DMS53 (cell line): ENCODE measurements at places on chromosomes 7 and 10.

- peak; percentile 86 for DNase-seq
These were observed 4.0 kb upstream of the HECW1 start for GRCh38 chr7:43108255-43109011.

GRCh38 chr10:74973741-74974392, 137.6 kb upstream of the SAMD8 start:
- DNase-seq: no peak

DNA sequence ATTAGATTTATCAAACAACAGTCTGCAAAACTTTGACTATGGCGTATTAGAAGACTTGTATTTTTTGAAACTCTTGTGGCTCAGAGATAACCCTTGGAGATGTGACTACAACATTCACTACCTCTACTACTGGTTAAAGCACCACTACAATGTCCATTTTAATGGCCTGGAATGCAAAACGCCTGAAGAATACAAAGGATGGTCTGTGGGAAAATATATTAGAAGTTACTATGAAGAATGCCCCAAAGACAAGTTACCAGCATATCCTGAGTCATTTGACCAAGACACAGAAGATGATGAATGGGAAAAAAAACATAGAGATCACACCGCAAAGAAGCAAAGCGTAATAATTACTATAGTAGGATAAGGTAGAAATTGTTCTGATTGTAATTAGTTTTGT, 31.4 kb downstream of the LRRC17 start:
- no peak for DNase-seq

DNA sequence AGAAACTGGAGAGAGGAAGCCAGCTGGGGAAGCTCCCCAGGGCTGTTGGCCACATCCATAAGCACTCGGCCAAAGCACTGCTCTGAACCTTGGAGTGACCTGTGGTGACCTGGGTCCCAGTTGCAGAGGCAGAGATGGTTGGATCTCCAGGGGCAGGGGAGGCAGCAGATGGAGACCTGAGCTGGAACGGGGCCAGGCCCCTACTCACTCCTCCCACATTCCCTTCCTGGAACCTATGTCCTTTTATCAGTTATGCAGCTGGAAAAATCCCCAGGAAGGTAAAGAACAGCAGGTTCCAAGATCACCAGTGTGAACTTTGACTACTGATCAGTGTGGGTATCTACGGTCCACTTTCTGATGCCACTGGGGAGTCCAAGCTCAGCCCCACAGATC, 9.6 kb upstream of the PNLIPRP2 start:
- no peak for DNase-seq

GRCh38 chr10:61464461-61465170, 11.4 kb upstream of the TMEM26 start:
- no peak for DNase-seq

- DNase-seq: no peak
These were observed 7.7 kb upstream of the GTPBP4 start for GRCh38 chr10:980468-981093.

GRCh38 chr7:14104861-14105260, 115.4 kb upstream of the ETV1 start:
- no peak for DNase-seq

- no peak for DNase-seq
These were observed 138.2 kb downstream of the ELMO1 start for GRCh38 chr7:37310327-37311080.

- DNase-seq: no peak
These were observed 167.9 kb upstream of the PFKP start for GRCh38 chr10:2899246-2899951.

- no peak for DNase-seq
These were observed 341.7 kb downstream of the REEP3 start for GRCh38 chr10:63862860-63863259.

DNA sequence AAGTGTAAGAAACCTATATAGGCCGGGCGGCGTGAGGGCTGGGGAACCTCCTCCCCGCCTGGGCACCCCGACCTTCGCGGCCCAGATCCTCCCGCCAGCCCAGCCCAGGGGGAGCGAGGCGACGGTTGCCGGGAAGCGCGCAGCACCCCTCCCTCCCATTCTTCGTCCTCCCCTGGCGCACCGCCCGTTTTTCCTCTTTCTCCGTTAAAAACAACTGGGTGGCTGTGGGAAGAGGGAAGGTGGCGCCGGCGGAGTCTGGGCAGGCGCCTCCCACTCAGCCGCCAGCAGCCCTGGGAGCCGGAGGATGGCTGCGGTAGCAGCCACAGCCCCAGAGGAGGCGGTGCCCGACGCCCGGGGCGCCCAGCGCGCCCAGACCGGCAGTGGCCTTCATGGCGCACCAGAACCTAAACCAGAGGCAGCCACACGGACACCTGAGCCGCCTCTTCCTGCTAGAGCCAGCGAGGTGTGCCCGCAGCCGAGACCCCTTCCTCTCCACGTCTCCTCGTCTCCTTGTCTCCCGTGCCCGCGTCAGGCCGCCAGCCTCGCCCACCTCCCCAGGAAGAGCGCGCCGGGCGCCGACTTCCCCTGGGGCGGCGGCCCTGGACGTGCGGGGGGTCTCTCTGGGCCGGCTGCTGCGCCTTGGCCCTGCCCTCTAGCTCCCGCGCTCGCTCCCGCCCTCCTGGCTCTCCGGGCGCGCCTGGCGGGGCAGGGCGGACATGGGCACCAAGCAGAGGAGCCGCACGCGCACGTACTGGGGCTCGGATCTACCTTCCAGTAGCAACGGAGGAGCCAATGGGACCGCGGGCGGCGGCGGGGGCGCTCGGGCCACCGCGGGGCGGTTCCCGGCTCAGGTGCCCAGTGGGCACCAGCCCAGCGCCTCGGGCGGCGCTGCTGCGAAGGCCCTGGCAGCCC, 32.8 kb upstream of the SFTPD start:
- peak; percentile 94 for DNase-seq

DNA sequence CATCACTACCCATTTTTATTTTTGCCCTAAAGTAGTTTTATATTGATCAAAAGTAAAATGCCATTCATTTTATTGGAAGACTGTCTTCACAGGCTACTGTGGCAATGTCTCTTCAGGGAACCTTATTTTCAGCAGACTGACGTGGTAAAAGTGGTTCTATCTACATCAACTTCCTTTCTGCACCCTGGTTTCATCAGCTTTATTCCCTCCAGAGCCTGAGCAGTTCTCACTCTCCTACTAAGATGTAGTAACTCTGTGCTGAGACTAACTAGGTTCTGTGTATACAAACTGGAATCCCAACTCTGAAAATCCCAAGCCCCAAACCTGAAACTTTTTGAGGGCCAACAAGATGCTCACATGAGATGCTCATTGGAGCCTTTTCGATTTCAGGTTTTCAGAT, 155.3 kb downstream of the SFMBT2 start:
- no peak for DNase-seq

DNA sequence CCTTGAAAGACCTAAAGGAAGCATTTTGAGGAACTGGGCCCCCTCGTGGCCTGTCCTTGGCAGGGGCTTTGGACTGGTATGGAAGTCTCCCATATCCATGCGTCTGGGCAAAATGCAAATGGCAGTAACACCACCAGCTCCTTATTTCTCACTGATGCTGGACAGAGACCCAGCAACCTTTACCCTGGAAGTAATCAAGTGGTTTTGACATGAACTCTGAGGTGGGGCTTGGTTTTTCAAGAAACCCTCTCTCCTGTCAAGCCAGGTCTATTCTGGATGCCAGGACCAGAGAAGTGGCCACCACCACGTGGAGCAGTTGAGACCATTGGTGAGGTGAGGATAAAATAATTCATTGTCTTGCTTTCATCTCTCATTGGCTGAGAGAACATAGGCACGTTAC, 84.4 kb downstream of the OTUD1 start:
- peak; percentile 29 for DNase-seq

DNA sequence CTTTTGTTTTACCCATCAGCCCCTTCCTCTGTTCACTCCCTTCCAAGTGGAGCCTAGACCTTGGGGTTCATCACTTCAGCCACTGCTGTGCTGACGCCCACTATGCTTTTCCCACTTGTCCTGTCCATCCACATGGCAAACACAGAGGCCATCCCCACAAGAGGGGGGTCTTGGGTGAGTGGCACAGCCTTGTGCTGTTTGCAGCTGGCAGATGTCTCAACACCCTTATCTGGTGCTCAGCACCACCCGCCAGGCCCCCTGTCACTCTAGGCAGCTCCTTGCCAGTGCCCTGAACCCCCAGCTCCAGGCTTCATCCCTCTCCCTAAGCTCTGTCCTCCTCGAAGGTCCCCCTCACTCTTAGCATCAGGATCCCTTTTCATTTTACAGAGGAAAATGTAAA, 13.1 kb downstream of the BLVRA start:
- DNase-seq: no peak

GRCh38 chr10:114753126-114753525, 68.5 kb upstream of the FHIP2A start:
- DNase-seq: no peak

DNA sequence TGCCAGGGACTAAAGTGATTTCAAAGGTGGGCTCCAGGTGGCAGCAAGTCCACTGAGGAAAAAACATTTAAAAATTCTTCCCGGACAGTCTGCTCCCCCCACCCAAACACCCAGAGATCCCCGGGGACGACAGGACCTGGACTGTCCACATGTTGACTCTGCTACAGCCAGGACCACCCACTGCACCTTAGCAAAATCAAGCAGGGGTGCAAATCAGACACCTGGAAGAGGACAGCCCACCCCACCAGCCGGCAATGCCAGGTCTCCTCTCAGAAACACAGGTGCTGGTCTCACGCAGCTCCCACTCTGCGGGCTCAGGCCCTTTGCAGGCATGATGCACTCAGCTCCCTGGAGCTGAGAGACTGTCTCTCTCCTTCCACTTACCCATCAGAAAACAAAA, 251.9 kb downstream of the TNS3 start:
- DNase-seq: no peak

DNA sequence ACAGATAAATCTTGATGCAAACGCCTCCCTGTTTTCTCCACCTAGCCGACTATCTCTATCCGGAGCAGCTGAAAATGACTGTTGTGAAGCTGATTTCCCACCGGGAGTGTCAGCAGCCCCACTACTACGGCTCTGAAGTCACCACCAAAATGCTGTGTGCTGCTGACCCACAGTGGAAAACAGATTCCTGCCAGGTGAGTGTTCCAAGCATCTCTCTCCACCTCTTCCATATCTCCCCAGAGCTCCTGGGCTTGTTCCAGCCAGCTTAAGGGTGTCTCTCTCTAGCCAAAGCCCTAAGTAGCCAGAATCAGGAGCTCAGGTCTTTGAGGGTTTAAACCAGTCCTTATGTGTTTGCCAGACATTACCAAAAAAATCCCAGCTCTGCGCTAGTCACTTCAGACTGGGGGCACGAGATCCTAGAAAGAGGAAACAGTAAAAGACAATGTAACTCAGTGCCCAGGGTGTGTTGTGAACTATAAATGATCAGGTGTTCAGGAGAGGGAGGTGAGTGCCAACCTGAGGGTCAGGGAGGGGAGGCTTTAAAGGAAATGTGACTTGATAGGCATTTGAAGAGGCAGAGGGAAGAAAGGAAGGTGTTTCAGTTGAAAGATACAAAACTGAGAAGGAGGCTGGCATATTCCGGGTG, 4.4 kb downstream of the PLAU start:
- DNase-seq: no peak

DNA sequence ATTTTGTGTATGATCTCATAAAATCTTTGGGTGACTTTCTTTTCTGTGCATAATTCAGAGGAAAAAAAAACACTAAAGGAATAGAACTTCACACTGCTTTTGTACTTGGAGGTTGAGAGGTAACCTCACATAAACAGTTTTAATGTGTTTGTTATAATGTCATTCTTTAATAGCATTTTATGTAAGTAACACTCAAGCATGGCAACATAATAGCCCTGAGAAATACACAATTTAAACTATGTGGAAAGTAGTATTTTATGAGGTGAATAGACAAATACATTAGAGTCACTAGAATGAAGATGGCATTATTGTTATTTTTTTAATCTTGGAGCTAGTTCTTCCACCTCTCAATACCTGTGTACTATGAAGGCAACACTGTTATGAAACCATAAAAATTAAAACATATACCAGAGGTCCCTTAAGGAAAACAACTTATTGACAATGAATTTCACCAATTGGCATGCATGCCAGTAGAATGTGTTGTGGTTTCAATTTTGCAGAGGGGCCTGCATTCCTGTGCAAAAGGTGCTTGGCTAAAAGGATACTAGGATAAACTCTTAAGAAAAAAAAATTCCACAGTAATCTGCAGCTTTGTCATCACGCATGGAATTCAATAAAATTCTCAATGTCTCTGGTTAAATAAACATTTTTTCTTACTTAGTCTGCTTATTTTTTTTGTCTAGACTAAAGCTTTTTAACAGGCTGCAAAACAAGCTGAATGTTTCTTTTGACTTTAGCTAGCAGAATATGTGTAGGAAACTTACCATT, 102.5 kb downstream of the CD36 start:
- DNase-seq: no peak
